Left lung (tissue), 14 donors: ENCODE measurements at places on chromosomes 16 and 17. TPM values are rescaled to one million over a fixed set of nuclear protein-coding genes. Genes with fewer than 3 reads are reported as not detected.
A peak's percentile ranks its signal among the peaks of the same experiment; 100 is the strongest.

GRCh38 chr17:17547210-17547764 lies 44.2 kb downstream of the PEMT start:
- DNase-seq, result no peak

- DNase-seq, result no peak
These were observed 17.9 kb upstream of the CD300E start for GRCh38 chr17:74641224-74641957.

DNA sequence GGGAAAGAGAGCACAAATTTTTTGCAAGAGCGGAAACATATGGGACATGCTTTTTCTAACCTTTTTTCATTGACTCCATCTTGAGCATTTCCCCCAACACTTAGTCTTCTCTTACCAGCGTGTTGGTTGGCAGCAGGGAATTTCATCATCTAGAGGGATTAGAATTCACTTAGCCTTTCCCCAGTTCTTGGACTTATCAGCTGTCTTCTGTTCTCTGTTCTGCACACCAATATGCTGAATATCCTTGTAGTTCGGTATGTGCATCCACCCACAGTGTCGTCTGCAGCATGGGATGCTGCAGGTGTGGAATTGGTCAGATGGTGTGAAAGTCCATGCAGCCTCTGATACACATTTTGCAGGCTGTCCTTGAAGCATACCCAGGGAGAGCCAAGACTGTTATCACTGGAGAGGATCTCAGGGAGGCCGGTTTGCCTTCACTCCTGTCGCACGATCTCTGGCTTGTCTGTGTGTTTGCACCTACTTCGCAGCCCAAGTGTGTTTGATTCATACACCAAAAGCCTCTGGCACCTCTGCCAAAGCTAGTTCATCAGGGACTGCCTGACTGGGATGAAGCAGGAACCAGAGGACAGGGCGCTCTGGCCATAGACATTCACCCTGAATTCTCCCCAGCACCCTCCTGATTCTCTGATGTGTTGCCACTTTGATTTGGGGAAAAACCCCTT lies 93.3 kb downstream of the SOCS1 start:
- peak; percentile 3 for DNase-seq

- peak; percentile 33 for DNase-seq
These were observed 39.1 kb downstream of the PSME3IP1 start for GRCh38 chr16:57146735-57147134.

GRCh38 chr16:66265556-66266141 lies 100.8 kb upstream of the CDH5 start:
- DNase-seq, result no peak

FBXL16 gene
- 0.50 TPM for total RNA-seq

GRCh38 chr17:40490289-40490853 lies 11.1 kb downstream of the TNS4 start:
- DNase-seq, result peak; percentile 53
